NCI-H2081 treated with DMSO at 0.1 percent for 48 hours (cell line): ENCODE measurements at places on chromosomes 7 and 10.

DNA sequence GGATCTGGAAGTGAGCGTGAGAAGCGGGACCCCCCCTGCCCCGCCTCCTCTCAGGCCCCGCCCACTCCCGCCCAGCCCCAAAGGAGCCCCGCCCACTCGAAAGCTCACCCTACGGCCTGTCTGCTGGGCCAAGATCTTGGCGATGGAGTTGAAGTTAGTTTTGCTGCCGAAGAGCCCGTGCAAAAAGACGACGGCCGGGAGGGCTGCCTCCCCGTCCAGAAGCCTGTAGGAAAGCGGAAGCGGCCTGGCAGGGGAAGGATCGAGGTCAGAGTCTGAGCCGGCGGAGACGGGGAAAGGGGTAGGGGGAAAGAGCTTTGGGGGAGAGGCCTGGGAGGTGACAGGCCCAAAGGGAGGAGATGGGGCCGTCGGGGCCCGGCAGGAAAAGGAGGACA lies 386 bp downstream of the ABHD11 start:
- no peak for DNase-seq

DNA sequence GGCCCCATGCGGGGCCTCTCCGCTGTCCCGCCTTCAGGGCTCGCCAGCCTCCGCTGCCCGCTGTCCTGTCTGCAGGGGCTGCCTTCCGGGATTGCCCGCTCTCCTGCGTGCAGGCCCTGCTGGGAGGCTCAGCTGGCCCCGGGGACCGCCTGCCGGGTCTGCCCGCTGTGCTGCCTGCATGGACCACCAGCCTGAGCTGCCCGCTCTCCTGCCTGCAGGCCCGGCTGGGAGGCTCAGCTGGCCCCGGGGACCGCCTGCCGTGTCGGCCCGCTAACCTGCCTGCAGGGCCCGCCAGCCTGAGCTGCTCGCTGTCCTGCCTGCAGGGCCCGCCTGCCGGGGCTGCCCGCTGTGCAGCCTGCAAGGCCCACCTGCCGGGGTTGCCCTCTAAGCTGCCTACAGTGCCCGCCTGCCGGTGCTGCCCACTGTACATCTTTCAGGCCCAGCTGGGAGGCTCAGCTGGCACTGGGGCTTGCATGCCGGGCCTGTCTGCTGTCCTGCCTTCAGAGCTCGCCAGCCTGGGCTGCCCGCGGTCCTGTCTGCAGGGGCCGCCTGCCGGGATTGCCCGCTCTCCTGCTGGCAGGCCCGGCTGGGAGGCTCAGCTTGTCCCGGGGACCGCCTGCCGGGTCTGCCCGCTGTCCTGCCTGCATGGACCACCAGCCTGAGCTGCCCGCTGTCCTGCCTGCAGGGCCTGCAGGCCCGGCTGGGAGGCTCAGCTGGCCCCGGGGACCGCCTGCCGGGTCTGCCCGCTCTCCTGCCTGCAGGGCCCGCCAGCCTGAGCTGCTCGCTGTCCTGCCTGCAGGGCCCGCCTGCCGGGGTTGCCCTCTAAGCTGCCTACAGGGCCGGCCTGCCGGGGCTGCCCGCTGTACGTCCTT lies 165.1 kb downstream of the GLRX3 start:
- no peak for DNase-seq

DNA sequence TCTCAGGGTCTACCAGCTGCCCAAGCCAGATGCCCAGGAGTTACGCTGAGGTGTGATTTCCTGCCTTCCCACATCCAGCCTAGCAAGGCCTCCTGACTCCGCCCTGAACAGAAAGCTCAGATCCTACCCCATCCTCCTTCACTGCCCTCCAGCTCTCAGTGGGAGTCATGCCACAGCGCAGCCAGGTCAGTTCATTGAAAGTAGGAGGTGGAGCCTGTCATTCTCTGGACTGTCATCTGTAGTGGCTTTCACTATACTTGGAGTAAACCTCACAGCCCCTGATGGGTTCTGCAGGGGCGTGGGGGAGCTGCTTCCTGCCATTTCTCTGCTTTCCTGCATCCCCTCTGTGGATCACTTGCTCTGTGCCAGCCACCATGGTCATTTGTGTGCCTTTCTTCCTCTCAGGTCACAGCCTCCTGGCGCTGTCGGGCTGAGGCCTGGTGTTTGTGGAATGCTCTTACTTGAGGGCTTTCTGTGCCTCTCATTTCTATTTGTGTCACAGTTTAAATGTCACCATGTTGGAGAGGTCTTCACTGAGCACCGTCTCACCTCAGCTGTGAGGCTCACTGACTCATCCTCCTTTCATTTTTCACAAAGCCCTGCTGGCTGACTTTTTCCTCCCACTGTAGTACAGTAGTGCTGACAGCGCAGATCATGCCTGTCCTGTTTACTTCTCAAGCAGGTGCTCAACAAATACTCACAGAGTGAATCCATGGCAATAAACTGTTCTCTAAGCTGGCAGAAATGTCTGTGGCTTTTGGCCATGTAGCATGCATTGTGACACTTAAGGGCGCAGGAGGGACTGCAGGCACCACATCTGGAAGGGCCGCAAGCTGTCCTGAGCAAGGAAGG lies 61.0 kb upstream of the TMEM248 start:
- DNase-seq = no peak

GRCh38 chr7:150335774-150336112 lies 5.7 kb downstream of the RARRES2 start:
- DNase-seq = no peak

- peak; percentile 72 for DNase-seq
Observed at GRCh38 chr7:7182156-7183060, at the start of gene C1GALT1. TSS of gene C1GALT1 (plus strand) at chr7:7182544. CDS start at chr7:7234320, 51,776 bp downstream.

DNA sequence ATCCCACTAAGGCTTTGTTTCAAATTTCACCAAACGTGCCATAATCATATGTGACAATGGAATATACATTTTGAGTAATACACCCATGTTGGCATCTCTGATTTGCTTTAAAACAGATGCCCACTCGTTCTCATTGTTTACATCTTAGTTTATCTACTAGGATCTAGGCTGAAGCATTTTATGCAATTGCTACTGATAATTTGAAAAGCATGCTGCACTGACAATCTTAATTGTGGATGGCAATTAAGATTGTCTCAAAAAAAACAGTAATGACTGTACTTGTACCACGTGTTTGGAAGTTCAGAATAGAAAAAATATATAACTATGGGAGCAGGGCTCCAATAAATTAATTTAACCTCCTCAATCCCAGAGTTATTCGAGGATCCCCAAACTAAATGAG lies 136.8 kb downstream of the CRPPA start:
- no peak for DNase-seq

DNA sequence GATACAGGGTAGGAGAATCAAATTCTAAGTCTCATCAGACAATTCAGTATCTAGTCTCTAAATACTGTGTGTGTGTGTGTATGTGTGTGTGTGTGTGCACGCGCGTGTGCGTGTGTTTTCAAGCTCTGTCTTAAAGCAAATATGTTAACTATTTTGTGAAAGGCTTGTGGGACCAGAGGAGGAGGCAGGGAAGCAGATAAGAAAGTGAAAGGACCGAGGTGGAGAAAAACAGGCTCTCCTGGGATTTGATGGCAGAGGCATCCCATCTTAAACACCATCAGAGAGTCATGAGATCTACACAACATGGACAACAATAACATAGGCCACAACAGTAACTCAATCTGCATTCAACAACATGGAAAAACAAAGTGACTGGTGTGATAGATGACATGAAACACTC lies 67.1 kb downstream of the PIP4K2A start:
- DNase-seq = no peak
